ENCODE measurements at places on chromosomes 6 and 20.

GRCh38 chr20:19966840-19967239 is 50.3 kb upstream of the NAA20 start:
- no peak for DNase-seq

GRCh38 chr20:44532981-44533331 is 11.1 kb upstream of the SERINC3 start:
- DNase-seq: peak; percentile 56

DNA sequence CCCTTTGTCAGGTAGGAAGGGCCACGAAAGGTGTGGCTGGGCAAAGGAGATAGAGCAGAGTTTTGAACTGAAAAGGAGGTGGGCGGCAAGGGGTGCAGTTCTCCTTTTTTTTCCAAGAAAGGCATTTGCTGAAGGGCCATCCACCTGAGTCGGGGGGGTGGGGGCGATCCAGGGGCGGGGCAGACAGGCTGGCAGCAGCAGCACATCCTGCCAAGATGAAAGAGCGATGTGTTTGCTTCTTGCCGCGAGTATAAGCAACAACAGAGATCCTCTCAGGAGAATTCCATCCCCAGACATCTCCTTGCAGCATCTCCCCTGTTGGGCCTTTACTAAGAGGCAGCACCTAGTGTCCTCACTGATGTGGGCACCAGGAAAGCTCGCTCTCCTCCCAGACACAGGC is 516.5 kb downstream of the CD83 start:
- no peak for DNase-seq

- DNase-seq: peak; percentile 91
Observed at GRCh38 chr20:45918182-45918737, 6.3 kb upstream of the PLTP start.

GRCh38 chr20:33301192-33301930 is 18.3 kb downstream of the BPIFB1 start:
- DNase-seq: peak; percentile 41

- peak; percentile 53 for DNase-seq
Observed at GRCh38 chr20:50312682-50313521, 122.3 kb downstream of the CEBPB start.

- DNase-seq: peak; percentile 63
Observed at GRCh38 chr6:3782876-3783832, 31.6 kb upstream of the PXDC1 start.

GRCh38 chr20:257419-257818 is at the start of gene DEFB132:
DEFB132 (plus strand) TSS chr20:257724; CDS start chr20:257779, 55 bp downstream.
- DNase-seq: no peak

DNA sequence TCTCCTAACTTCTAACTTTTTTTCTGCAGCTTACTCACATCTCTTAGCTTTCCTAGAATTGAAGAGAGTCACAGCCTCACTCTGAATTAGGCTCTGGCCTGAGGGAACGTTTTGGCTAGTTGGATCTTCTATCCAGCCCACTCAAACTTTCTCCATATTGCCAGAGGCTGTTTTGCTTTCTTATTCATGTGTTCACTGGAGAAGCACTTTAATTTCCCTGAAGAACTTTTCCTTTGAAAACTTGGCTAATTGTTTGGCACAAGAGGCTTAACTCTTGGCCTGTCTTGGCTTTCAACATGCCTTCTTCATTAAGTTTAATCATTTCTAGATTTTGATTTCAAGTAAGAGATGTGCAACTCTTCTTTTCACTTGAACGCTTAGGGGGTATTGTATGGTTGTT is 138.2 kb upstream of the PLCB4 start:
- no peak for DNase-seq

GRCh38 chr6:126513198-126513597 is 173.3 kb downstream of the CENPW start:
- DNase-seq: no peak

DNA sequence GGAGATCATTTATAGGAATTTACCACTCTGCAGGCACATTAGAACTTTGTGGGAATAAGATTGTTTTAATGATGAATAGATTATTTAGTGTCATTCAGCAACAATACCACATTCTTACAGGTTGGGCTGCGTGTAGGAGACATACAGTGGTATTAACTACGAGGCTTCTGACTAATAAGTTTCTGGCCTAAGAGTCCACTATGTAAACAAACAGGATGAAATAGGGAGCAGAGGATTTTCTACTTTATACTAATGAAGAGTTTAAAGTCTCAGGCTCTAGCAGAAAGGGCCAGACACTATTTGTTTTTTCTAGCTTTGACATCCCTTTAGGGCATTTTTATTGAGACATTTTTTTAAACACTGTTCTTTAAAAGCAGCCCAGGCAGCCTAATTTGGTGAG is 75.6 kb downstream of the SLC24A3 start:
- DNase-seq: peak; percentile 49

DNA sequence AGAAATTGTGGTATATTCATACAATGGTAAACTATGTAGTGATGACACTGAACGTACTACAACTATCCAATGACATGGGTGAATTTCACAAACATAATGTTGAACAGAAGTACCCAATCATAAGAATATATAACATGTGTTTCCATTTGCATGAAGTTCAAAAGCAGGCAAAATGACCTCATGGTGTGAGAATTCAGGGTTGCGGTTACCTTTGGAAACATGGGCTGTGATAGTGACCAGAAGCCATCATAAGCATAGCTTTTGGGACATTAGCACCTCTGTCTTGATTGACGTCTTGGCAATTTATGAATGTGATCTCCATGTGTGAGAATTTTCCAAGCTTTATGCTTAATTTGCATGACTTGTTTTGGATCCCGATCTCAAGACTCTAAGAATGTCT is 500.1 kb upstream of the JAG1 start:
- no peak for DNase-seq

GRCh38 chr6:2751871-2752270 is 1.1 kb upstream of the MYLK4 start:
- DNase-seq: no peak

GRCh38 chr6:161211380-161212035 is 62.4 kb downstream of the AGPAT4 start:
- no peak for DNase-seq

- DNase-seq: no peak
Observed at GRCh38 chr6:122801397-122801796, 12.3 kb downstream of the SMPDL3A start.

DNA sequence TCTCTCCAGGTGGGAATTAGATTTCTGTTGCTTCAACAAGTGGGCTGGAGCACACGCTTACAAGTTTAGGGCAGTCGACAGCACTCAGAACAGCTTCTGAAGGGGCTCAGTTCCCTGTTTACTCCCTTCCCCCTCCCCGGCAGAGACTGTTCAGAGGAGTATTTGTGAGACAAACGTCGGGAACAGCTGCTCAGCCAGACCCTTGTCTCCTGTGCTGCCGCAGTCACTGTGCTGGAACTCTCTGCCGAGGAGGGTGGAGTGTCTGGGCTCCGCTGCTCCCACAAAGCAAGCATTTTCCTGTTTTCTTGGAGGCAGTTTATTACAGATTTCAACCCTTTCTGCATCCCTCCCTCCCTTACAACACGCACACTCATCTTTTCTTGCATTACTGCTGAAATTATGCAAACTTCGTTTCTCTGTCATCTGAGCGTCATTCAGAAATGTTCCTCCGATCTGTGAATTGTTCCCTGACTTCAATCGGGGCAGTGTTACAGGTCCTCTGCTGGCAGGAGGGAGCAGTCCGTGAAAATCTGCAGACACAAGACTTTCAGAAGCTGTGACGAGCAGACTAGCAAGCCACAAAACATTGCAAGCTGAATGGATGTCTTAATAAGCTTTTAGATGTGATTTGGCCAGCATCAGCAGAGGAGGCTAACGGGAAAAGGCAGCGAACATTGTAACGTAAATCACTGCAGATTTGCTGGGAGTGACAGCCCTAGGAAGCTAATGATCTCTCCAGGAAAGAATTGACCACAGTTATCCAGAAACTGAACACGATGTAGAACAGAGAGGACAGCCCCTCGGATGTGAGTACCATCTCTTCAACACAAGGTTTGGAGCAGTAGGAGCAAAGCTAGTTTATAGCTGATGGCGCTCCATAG is 76.2 kb downstream of the LYRM2 start:
- DNase-seq: no peak

DNA sequence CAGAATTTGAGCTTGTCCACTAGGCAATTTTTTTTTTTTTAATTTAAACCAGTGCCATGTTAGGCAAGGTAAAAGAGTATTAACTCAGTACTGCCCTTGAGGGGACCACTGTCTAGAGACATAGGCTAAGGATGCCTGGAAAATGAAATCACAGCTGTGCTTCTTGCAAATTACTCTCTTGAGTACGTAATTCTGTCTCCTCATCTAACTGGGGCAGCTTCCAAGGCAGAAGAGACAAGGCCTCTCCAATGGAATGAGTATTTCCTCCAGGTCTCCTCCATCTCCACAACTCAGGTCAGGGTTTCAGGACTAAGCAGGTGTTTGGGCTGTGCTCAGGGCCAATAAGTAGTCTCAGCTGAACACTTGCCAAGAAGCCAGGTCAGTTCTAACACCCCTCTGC is 33.8 kb upstream of the MRPS10 start:
- peak; percentile 54 for DNase-seq

DNA sequence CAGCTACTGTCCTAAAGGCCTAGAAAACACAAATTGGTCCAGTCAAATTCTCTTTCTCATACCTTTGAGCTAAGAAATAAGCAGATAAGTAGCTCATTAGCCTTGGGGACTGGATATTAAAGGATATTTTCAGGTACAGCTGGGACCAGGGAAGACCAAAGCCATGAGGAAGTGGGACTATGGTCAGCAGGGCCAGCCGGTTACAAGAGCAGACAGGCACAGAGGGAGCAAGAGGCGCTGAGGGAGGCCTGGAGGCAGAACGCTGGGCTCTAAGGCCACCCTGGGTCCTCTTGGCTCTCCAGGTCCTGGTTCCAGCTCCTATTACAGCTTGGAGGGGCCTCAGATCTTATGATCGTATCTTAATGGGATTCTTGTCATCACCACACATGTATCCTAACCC is 88.5 kb upstream of the KCNK16 start:
- DNase-seq: no peak

DNA sequence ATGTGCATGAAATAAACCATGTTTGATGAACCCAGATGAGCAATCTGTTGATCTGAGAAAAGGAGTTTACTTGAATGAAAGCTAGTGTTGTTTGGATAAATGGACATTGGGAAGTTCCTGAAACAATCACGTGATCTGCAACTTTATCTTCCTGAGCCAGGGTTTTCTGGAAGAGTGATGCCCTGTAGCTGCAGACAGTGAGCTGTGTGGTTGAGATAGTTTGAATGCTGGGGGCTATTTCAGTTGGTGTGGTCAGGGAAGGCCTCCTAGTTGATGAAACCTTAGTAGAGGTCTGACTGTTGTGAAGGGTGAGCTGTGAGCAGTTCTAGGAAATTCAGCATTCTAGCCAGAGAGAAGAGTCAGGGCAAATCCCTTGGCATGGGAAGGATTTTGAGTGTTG is 643.7 kb downstream of the UTRN start:
- DNase-seq: no peak

DNA sequence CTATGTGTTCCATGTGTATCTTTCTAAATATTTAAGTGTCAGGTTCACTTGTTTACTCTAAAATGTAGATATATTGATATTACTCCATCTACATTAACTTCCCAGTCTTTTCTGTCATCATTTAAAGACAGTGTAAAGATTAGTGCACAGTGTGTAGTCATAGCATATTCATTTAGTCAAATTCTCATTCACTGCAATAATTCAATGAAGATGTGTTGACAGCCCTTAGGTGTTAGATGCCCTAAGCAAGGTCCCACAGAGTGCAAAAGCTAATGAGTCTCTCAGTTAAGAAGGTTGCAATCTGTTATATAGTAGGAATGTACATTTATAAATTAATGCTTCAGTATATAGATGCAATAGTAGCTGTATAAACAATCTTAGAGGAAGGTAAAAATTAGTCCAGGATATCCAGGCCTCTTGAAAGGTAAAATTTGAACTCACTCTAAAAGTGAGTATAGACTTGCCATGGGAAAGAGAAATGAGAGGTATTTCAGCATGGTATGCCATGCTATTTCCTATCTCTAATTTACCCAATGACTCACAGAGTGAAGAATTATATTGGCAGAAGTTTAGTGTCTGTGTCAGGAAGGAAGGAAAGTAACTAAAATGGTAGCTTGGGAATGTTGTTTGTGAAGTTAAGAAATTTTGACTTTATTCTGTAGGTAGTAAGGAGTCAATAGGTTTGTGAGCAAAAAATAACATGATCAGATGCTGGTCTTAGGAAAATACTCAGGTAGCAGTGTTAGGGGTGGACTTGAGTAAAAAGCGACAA is 969.9 kb upstream of the CITED2 start:
- DNase-seq: peak; percentile 67

- no peak for DNase-seq
Observed at GRCh38 chr6:44475417-44475778, 87.9 kb downstream of the CDC5L start.

- no peak for DNase-seq
Observed at GRCh38 chr6:103042336-103042735, 1648.8 kb downstream of the GRIK2 start.

GRCh38 chr6:155129744-155130143 is 134.1 kb upstream of the CLDN20 start:
- DNase-seq: no peak

GRCh38 chr20:4748847-4749246 is 27.1 kb downstream of the PRND start:
- DNase-seq: no peak

DNA sequence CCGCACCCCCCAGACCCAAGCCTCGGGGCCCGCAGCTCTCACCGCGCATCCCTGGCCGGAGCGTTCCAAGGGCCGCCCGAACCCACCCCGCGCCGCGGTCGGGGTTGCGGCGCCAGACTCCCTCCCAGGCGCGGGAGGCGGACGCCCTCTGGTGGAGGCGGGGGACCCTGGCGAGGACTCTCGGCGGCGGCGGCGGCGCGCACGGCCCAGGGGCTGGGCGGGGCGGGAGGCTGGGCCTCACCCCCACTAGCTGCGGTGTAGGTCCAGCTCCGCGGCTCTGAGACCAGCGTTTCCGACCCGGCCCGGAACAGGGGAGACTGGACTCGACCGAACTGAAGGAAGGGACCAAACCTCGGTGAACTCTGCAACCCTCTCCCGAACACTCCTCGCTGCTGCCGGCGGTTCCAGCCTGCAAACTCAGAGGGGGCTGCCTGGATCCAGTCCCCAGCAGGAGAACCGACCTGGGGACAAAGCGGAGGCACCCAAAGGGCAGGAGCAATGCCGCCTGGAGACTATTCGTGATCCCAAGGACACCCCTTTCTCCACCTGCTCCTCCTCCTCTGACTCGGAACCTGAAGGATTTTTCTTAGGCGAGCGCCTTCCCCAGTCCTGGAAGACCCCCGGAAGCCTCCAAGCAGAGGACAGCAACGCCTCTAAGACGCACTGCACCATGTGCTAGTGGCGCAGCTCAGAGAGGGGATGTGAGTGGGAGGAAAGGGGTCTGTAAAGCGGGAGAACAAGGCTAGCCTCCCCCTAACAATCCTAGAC is 859 bp upstream of the TOMM6 start:
- DNase-seq: peak; percentile 78

DNA sequence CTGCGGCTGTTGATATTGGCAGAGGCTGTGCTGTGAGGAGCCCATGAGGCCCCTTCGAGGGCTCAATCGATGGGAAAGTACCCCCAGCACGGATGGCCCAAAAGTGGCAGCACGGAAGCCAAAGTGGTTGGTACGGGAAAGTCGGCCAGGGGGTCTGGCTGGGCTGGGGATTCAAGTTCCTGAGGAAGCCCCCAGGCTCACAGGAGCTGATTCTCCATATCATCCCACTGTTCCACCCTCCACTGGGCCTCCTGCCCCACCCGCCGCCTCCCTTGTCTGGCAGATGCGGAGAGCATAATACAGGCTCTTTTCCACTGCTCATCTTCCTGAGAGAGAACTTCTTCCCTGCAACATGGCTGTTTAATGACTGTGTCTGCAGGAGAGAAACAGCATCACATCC is 217.8 kb upstream of the CST7 start:
- no peak for DNase-seq

GRCh38 chr6:142627474-142627873 is 317.5 kb downstream of the HIVEP2 start:
- DNase-seq: no peak
